ENCODE measurements at places on chromosomes 1 and 21.
A peak's percentile ranks its signal among the peaks of the same experiment; 100 is the strongest.

DNA sequence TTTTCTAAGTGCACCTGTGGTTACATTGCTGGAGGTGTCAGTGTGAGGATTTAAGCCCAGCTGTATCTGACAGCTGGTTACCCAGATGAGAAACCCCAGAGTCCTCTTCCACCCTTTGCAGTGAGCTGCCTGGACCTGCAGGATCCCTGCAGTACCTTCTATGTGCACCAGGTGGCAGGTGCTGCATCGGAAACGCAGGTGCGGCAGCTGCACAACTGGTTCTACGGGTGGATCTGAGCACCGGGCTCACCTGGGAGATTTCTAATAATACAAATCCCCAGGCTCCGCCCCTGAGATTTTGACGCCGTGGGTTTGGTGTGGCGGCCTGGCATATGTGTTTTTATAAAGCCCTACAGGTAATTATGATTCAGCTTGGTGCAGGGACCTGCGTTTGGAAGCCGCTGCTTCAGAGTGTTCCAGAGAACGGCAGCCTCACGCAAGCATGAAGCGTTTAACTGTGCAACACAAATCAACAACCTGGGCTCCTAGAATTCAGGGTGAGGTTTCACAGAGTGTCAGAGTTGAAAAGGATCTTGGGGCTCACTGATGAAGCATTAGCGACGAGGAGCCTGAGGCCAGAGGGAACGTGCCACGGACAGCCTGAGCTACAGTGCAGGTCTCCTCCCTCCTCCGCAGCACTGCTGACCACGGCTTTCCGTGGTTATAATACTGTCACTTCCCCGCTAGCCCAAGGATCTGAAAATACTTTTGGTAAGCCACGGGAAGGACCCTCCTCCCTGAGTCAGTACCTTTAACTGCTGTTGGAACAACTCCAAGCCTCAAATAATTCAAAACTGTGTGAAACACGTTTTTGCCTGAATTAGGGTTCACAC is 96.7 kb upstream of the TRABD2B start:
- DNase-seq = peak; percentile 34

GRCh38 chr1:54052431-54052933 is 522 bp downstream of the TMEM59 start:
- DNase-seq = peak; percentile 81

DNA sequence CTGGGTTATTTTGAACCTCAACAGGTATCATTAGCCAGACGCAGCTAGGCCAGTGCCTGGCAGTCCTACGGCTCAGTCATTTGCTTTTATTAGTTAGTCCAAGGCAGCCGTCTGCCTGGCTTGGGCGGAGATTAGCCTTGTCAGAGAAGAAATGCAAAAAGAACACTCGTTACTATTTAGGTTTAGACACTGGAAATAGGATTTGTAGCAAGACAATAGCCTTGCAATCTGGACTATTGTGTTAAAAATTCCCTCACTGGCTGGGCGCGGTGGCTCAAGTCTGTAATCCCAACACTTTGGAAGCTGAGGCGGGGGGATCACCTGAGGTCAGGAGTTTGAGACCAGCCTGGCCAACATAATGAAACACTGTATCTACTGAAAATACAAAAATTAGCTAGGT is 11.0 kb upstream of the PRKCZ start:
- DNase-seq = no peak

DNA sequence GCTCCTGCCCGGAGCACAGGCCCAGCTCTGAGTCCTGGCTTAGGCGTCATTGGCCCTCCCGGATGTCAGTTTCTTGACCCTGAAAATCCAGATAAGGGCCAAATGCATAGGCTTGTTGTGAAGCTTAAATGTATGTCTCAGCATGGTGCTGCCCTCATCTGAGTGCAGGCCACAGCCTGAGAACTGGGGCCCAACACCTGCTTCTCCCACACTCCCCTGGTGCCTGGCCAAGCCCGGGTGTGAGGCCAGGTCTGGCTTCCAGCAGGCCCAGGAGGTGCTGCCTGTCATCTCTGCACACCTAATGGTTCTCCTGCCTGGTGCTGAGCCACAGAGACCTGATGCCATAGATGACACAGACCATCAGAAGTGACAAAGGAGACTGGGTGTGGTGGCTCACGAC is 14.0 kb downstream of the MX2 start:
- no peak for DNase-seq

DNA sequence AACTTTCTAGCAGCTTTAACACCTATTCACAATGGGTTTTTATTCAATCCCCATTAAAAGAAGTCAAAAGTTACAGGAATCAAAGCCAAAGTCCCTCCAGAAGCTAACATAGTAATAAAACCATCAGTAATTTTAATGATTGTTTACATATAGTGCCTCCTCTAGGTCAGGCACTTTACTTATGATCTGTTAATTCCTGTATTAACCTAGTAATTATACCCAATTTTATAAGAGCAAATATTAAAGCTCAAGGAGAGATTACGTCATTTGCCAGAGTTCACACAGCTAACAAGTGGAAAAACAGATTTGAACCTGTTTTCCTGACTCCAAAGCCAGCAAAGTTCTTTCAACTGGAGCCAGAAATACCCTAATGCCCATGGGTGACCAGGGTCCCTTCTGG is 112.9 kb upstream of the F3 start:
- no peak for DNase-seq

GRCh38 chr21:45410865-45411809 is 6.2 kb downstream of the COL18A1 start:
- no peak for DNase-seq

DNA sequence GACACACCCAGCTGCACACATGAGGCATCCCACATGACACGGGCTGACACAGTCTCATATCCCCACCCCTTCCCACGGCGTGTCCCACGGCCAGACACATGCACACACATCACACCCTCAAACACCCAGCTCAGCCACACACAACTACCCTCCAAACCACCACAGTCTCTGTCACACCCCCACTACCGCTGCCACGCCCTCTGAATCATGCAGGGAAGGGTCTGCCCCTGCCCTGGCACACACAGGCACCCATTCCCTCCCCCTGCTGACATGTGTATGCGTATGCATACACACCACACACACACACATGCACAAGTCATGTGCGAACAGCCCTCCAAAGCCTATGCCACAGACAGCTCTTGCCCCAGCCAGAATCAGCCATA is 22.6 kb downstream of the PODN start:
- no peak for DNase-seq

GRCh38 chr1:228998179-228998578 is 262.9 kb downstream of the RHOU start:
- DNase-seq = no peak

DNA sequence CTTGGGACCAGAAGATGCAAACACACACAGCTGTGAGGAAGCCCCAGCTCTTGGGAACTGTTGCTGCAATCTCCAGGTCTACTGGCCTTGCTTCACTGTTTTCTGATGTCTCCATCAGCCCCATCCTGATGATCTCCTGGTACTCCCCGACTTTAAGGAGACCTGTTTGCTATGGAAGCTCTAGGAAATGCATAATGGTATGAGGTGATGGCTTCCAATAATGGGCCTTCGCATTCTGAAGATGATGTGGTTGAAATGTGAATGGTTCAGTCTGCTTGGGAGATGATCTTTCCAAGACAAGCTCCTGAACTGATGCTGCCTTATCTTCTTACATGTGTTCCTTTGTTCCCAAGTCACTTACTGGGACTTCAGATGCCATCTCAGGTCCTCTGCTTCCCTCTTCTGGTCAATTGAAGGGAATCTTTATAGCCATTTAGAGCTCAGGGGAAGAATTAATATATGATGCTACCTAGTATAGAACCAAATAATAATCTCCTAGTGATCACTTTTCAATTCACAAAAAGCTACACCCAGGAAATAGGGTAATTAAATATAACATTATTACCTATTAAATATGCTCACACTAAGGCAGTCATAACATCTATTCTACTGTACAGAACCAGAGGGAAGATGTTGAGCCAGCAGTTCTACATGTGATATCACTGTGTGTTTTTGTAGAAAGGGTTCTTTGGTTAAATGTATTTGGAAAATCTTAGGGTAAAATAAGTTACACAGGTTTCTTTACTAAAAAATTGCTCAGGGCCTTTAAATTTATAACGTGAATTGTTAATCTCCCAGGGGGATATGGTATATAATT is 73.9 kb upstream of the VTCN1 start:
- peak; percentile 75 for DNase-seq

GRCh38 chr1:88035578-88035977 is 648.5 kb upstream of the PKN2 start:
- no peak for DNase-seq

DNA sequence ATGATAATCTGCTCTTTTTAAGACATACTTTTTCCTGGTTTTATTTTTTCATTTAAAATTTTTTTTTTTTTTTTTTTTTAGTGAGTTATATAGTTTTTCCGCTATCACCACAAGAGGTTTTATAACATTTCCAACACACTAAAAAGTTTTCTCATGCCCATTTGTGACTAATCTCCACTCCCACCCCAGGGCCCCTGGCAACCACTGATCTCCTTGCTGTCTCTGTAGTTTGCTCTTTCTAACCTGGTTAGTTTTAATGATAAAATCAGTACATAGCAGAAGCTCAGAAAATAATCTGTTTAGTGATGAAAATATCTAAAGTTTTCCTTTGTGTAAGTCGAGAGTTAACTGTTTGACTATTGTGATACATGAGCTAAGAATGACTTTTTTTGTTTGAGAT is 41.8 kb downstream of the IARS2 start:
- DNase-seq = no peak

- DNase-seq = peak; percentile 90
Measured at GRCh38 chr1:221011145-221011544, 131.9 kb downstream of the HLX start.

DNA sequence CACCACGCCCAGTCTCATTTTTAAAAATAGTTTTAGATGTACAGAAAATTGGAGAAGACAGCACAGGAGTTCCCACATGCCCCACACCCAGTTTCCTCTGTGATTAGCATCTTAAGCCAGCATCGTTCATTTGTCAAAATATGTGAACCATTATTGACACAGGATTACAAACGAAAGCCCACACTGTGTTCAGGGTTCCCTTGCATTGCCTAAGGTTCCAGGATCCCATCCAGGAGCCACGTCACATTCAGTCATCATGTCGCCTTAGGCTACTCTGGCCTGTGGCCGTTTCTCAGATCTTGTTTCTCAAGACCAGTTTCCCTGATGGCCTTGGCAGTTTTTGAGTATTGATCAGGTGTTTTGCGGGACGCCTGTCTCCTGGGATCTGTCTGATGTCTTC is 34.7 kb upstream of the TNFRSF1B start:
- peak; percentile 90 for DNase-seq

GRCh38 chr1:211703812-211704537 is 28.6 kb upstream of the NEK2 start:
- no peak for DNase-seq

GRCh38 chr1:7621334-7622219 is 149.5 kb upstream of the VAMP3 start:
- DNase-seq = no peak

DNA sequence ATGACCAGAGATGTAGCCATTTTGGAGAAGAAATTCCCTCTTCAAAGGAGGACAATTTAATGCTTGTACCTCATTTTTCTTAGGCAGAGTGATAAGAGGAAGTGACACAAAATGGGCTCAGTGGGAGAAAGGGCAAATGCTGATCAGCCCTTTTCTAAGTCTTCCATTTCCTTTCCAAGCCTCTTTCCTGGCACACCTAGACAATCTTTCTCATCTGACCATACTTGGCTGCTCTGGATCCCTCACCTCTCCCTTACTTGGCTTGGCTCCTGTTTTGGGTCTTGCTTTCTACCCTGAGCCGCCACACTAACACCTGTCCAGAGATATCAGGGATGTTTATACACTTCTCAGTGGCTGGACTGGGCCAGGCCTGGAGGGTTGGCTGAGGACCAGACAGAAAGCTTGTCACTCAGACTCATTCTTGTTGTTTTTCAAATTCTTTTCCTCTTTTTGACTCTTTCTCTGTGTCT is 13.1 kb downstream of the TXNIP start:
- DNase-seq = no peak

- no peak for DNase-seq
Measured at GRCh38 chr1:47951026-47951425, 46.2 kb downstream of the TRABD2B start.

DNA sequence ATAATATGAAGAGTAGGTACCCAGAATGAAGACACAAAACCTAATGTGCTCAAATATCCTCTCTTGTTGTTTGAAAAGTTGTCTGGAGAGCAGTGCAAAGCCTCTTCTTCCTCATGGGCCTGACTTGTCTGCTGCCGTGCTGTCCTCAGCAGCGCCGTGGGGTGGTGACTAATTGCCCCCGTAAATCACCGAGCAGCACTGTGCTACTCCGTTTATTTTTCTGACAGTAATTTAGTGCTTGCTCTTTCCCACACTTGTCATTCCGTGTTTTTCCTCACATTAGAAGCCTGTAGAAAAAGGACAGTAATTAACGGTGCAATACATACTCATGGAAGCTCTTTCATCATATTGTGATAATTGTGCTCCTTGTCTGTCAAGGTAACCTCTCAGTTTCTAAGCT is 114.8 kb upstream of the BARHL2 start:
- peak; percentile 11 for DNase-seq

- peak; percentile 95 for DNase-seq
Measured at GRCh38 chr1:245800901-245801605, 646.3 kb downstream of the KIF26B start.

GRCh38 chr1:228374711-228375577 is 31.7 kb downstream of the TRIM11 start:
- peak; percentile 91 for DNase-seq

DNA sequence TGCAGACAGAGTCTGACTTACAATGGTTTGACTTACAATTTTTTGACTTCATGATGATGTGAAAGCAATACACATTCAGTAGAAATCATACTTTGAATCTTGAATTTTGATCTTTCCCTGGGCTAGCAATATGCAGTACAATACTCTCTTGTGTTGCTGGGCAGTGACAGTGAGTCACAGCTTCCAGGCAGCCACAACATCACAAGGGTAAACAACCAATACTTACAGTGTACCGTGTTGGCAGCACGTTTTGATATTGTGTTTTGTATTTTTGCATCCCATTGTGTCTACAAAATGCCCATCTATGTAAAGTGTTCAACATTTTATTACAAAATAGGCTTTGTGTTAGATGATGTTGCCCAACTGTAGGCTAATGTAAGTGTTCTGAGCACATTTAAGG is 150.9 kb downstream of the NTMT2 start:
- no peak for DNase-seq

DNA sequence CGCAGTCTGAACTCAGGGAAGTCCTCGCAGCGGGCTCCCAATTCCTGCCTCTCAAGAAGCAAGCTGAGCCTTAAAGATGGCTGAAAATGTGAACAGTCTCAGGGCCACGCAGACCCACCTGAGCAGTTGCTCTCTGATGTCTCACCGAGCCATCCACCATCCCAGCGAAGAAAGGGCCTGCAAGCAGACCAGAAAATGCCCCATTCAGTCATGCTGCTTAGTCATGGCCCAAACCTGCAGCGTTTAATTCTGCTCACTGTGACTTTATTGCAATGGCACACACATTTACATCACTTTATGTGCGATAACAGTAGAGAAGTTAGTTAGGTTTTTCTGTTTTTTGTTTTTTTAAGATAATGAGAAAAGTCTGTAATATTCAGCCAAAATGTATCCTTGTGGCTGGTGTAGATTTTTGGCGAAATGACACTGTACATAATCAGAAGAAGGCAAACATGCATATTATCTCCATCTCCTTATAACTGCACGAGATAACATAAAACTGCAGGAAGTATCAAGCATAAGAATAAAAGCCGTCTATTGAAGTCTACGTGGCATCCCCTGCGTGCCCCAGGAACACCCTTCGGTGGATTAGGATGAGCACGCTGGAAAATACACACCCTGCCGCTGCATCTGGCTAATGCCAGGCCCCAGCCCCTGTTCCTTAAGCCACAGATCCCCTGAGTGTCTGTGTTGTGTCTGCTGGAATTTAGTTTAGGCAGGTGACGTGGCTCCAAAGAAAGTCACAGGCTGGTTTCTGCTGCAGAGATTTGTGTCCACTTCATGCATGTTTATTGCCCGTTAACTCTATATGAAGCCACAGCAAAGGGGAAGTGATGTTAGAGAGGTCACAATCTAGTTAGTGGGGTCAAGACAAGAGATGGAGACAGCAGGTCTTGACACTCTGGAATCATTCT is 119.8 kb upstream of the IRF2BP2 start:
- peak; percentile 67 for DNase-seq

Data from EH (cell line).